Aorta (tissue), 5 donors: ENCODE measurements at places on chromosomes 11 and 22. TPM values are rescaled to one million over a fixed set of nuclear protein-coding genes. Genes with fewer than 3 reads are reported as not detected.

The SCGB1A1 gene
- total RNA-seq = not detected

The SPON1 gene
- 79.2 TPM for total RNA-seq

The CCDC88B gene
- total RNA-seq = 19.0 TPM

The KIF18A gene
- 1.0 TPM for total RNA-seq

The GRAP2 gene
- total RNA-seq = 2.0 TPM

The OR56A1 gene
- 0.13 TPM for total RNA-seq

The OR5T2 gene
- not detected for total RNA-seq

The APOA4 gene
- not detected for total RNA-seq

The SMTNL1 gene
- not detected for total RNA-seq

- DNase-seq = no peak
Observed at GRCh38 chr11:16278979-16279378, 77.4 kb downstream of the SOX6 start.

DNA sequence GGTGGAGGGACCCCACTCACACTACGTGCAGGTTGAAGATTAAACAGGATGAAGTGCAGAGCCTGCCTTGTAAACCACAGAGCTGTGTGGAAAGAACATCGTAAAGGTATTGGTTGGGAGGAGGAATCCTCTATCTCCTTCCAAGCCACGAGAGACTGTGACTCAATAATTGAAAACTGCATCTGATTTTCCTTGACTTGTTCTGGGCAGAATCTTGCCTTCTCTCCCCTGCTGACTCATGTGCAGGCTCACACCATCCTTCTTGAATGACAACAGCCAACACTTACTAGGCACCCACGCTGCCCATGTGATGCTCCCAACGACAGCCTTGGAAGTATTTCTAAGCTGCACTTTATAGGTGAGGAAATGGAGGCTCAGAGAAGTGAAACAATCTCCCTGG is 563.0 kb downstream of the MIAT start:
- no peak for DNase-seq

GRCh38 chr11:133579165-133580031 is 47.1 kb upstream of the OPCML start:
- no peak for DNase-seq

- peak; percentile 57 for DNase-seq
Observed at GRCh38 chr11:74397501-74398243, 561 bp downstream of the PGM2L1 start.

- DNase-seq = peak; percentile 67
Observed at GRCh38 chr11:8283465-8284230, 20.0 kb upstream of the LMO1 start.

DNA sequence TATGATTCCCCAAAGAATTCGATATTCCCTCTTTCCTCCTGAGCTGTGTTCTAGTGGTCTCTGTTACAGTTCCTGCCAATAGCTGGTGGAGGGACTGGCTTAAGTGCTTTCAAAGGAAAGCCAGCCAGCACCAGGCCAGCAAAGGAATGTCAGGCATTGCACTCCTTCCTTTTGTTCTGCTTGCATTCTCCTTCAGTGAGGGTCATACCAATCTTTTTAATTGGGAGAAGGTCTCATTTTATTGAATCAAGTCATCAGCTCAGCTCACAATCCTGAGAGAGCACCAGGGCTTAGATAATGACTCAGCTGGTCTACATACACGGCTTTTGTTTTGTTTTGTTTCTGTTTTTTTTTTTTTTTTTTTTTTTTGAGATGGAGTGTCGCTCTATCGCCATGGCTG is 222.9 kb downstream of the NAV2 start:
- no peak for DNase-seq

- no peak for DNase-seq
Observed at GRCh38 chr11:122853971-122854446, 15.7 kb downstream of the CRTAM start.

DNA sequence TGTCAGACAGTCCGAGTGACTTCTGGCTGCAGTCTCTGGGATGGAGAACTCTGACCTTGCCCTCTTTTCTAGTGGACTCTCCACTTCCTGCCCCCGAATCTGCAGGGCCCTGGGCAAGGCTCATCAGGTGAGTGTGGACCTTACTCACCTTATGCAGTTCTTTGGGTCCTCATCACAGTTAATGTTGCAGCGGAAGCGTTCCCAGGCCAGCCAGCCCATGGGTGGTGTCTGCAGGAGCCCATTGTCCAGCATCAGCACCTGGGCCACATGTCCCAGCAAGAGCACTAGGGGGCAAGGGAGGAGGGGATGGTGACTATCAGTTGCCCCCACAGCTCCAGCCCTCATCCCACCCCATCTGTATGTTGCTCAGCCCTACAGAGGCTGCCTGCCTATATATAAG is 2.3 kb downstream of the NAGA start:
- DNase-seq = no peak

DNA sequence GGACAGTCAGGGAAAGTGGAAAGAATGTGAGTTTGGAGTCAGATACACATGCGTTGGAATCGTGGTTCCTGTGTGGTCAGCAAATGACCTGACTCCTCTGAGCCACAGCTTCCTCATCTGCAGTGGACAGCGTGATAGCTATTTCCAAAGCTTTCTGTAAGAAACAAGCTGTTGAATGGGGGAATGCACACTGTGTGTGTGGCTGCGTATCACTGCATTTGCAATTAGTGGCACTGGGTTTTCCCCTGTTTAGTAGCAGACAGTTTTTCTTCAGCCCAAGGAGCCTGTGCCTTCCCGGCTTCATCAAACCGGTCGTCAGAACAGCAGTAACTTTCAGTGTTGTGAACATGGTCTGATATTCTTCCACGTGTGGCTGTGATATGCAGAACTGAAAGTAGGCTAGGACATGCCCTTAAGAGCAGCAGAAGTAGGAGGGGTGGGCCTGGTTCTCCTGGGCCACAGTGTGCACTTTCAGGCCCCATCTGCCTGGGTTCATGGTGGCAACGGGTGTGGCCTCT is 121.5 kb downstream of the RRAS2 start:
- DNase-seq = peak; percentile 55

DNA sequence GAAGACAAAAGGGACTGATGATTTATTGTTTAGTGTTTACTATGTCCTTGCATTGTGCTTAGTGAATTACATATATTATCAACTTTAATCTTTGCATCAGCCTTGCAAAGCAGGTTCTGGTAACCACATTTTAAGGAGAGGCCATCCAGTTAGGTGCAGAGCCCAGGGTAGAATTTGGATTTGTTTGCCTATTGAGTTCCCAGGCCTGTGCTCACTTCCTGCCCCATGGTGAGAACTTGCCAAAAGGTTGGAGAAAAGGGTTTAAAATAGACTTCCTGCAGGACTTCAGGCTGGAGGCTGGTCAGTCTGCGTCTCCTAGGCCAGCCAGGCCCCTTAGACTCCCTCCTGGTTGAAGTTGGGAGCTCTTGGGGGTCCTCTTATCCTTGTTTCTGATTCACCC is 72.1 kb downstream of the ATXN10 start:
- no peak for DNase-seq
